ENCODE measurements at places on chromosomes 13 and 19.

DNA sequence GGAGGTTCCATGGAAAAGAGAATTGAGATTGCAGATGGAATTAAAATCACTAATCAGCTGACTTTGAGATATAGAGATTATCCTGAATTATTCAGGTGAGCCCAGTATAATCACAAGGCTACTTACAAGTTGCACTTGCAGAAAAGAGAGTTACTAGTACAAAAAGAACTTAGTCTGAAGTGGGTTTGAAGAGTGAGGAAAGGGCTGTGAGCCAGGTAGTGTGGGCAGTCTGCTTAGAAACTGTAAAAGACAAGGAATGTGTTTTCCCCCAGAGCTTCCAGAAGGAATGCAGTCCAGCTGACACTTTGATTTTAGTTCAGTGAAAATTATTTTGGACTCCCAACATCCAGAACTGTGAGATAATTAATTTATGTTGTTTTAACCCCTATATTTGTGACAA, 285.4 kb upstream of the GPC6 start:
- DNase-seq = no peak

GRCh38 chr19:21833733-21834132, 2.2 kb downstream of the ZNF43 start:
- DNase-seq = no peak

GRCh38 chr19:42693760-42694350, 46.4 kb downstream of the PSG3 start:
- DNase-seq = no peak

GRCh38 chr19:55642153-55643002, 1.1 kb upstream of the ZNF581 start:
- no peak for DNase-seq

- DNase-seq = no peak
Measured at GRCh38 chr13:79197933-79198332, 208.1 kb downstream of the RBM26 start.
